ENCODE measurements at places on chromosomes 1 and 21.

- no peak for DNase-seq
Observed at GRCh38 chr1:23202263-23202749, 15.0 kb downstream of the HTR1D start.

DNA sequence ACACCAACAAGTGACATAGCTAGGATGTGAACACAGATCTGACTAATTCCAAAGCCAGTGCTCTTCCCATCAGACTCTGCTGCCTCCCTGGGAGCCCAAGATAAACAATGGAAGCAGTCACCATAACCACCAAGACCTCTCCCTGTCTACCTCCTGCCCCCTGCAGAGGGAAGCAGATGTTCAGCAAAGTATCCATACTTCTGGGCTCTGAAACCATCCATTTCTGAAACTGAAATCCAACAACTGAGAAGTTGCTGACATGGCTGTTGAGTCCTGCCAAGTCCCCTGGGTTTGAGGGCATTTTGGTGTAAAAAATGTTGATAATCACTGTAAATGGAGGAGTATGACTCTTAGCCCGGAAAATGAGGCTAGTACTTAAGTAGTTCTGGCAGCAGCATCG, 102.1 kb downstream of the TYW3 start:
- no peak for DNase-seq

GRCh38 chr1:27884006-27884954, 11.9 kb downstream of the THEMIS2 start:
- DNase-seq, result no peak

DNA sequence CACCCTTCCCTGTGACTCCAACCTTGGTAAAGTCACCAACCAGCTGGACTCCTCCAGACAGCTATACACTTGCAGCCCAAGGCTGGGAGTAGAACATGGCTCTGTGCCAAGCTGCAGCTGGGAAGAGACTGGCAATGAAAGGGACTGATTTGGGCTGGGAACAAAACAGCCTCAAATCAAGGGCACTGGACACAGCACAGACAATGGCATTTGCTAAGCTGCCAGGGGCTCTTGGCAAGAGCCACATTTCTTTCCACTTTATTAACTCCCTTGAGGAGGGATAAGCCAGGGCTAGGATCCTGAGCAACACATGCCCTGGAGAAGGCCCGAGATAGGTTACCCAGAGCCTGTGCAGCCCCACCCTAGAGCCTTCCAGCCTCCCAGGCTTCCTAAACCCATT, 12.0 kb downstream of the SYT11 start:
- no peak for DNase-seq

- no peak for DNase-seq
Observed at GRCh38 chr1:116987256-116987555, 14.4 kb upstream of the CD101 start.
